Kidney capillary endothelial cell (primary cell): ENCODE measurements at places on chromosomes 4 and X.

DNA sequence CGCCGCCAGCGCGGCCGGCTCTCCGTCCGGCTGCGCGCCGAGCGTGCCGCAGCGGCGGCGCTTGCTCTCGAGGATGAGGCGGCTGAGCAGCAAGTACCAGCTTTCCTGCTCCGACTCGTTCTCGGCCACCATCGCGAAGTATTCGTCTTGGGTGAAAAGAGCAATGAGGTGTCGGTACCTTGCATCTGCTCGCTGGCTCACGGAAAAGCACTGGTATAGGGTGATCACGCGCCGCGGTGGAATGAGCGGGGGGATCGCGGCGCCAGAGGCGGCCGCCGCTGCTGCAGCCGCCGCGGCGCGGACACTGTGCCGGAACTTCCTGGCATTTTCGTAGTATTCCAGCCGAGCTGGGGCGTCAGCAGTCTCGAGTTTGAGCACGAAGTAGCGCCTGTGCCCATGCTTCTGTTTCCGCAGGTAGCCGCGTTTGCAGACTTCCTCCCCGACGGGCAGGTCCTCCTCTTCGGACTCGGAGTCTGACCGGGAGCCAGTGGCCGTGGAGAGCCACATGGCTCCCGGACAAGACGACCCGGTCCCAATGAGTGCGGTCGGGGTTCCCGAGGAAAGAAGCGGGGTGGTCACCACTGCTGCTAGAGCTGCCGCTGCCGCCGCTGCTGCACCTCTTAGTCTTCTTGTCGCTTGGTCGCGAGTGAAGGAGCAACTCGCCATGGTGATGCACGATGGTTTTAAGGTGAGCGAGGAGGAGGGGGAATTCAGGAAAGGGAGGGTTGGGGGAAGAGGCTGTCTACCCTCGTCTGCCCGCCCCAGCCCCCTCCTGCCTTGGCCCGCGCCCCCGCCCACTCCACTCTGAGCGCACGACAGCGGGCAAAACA is 469 bp downstream of the IRS4 start:
- peak; percentile 34 for DNase-seq

- DNase-seq = no peak
These were observed 179.0 kb downstream of the BEND2 start for GRCh38 chrX:18041656-18042055.

DNA sequence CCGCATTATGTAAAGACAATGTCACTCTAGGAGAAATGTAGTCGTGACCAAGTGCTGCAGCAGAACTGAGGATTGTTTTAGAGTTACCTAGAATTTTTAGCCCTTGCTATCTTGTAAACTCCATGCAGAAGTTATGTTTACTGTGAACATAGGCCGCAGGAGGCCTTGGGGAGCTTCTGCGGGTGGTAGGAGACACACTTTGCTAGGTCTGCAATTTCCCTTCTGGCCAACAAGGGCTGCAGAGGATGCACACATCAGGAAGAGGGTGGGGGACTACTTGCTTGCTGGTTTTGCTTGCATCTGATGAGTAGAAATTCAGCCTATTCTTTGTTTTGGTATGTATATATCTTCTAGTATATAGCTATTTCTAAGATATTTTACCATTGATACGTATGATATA is 23.1 kb downstream of the BANK1 start:
- no peak for DNase-seq

DNA sequence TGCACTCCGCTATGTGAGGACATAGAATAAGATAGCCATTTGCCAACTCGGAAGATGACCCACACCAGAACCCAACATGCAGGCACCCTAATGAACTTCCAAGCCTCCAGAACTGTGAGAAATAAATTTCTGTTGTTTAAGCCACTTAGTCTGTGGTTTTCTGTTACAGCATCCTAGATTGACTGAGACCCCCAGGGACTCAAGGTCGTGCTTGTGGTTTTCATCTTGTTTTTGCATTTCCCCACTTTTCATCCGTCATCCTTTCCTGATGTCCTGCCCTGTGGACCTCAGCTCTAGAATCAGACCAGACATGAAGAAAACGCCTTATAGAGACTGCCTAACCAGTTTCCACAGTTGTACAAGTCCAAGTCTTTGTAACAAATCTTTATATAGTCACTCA is 54.4 kb downstream of the MCUB start:
- DNase-seq = no peak

DNA sequence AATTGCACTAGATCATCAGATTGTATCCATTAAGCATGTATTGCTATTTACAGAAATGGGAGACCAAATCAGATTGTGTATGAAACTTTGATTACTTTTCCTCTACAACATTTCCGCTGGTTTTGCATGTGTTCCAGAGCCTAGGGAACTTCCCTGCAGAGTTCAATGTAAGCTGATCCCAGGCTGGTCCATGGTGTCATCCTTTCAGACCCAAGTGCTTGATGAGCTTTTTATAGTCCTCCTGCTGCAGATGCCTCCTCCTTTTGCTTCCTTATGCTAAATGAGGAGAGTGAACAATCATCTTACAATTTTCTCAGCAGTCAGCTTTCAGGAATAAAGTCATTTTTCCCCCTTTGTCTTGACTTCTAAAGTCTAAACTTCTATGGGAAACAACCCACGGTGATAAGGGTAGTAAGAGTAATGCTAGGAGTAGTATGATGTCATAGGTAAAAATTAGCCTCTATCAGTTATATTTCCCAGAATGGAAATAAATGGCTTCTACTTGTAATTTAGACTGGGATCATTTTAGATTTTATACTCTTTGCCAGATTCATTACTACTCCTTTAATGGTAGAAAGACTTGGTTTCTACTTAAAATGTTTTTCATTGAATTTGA is 55.1 kb upstream of the SLC4A4 start:
- no peak for DNase-seq

DNA sequence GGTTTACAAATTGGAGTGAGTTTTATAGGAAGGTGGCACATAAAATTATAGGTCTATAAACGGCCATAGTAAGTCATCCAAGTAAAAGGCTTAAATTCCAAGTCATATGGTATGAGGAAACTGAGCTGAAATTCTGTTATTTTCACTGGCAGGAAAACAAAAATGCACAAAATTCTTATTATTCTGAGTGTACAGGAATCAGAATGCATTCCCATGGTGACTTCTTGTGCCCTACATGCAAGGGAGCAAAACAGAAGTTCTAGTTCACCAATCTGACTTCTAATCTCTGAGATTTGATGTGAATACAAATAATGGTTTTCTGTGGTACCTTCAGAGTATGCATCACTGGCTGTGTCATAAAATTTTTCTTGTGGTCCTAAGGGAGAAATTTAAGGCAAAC is 102.9 kb downstream of the CLCN4 start:
- DNase-seq = no peak

DNA sequence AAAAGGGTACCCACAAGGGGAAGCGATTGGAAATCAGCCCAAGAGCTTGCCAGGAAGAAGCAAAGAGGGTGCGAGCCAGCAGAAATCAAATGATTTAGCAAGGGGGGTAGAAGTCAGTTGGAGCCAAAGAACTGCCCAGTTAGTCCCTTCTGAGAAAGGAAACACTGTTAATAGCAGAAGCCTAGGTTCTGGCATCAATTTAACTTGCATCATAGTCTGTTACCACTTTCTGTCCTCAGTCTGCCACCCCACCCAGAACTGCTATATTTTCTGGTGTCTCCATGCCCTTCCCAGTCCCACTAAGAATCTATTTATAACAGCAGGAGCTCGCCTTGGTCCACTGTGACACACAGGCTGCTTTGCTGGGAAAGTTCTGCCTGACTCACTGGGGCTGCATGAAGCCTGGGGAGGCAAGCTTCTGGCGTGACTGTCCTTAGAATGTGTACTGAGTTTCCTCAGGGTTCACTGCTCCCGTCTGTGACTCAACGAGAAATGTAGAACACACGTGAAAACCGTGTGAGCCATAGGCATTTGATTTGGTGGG is 157.8 kb upstream of the TTC29 start:
- peak; percentile 32 for DNase-seq

DNA sequence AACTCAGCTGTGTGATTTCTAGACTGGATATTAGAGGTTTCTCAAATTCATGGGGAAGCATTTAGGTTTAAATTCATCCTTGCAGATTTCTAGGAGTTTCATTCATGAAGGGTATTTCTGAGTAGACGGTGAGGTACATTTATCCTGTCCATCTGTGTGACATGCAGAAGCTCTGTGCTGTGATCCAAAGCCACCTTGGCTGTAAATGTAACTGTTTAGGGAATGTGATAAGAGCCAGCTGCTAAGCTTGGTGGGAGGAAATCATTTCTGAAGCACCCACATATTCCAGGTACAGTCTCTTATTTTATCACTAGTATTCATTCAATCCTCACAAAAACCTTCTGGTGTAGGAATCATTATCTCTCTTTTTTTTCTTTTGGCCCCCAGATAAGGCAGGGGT is 8.7 kb upstream of the DCTD start:
- no peak for DNase-seq

- peak; percentile 85 for DNase-seq
These were observed 4.6 kb downstream of the ARHGAP10 start for GRCh38 chr4:147736458-147736857.

DNA sequence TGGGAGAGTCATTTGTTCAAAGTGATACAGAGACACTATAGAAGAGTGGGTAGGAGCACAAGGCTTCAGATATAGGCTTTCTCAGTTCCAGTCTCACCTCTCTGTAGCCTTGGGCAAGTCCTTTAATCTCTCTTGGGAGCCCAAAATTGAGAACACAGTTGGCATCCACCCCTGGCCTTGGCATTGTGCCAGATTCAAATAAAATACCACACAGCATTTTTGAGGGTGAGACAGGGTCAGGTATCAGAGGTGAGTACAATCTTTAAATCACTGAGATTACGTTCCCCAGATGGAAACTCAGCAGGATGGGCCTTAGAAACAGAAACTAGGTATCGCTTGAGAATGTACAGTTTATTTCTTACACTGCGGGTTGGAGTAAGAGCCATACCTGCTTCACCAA is 25.2 kb upstream of the SMIM10L2A start:
- DNase-seq = no peak

- no peak for DNase-seq
These were observed 347.1 kb downstream of the GBA3 start for GRCh38 chr4:23039818-23040217.

GRCh38 chrX:16137416-16138107 is 14.2 kb downstream of the GRPR start:
- no peak for DNase-seq

GRCh38 chr4:6416518-6417286 is 55.7 kb downstream of the PPP2R2C start:
- DNase-seq = no peak

GRCh38 chr4:7044137-7044930 is 1.2 kb downstream of the TADA2B start:
- DNase-seq = no peak

- DNase-seq = peak; percentile 36
These were observed 146.8 kb downstream of the KLHL4 start for GRCh38 chrX:87664381-87664780.

GRCh38 chrX:9860826-9861225 is 74.6 kb downstream of the SHROOM2 start:
- no peak for DNase-seq

DNA sequence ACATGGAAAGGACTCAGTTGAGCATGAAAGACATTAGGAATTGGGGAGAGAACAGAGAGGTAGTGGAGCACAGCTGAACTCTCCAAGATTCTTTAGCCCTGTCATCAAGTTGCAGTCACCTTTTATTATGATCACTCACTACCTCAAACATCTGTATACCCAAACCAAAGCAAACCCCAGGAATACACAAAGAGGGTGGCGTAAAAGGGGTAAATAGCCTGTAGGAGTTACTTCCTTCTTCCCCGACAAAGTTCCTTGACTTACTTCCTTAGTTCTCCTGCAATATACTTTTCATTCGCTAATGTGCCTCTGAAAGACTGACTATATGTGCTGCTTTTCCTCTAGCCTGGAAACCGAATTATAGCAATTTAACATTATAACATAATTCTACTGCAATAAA is 159.9 kb downstream of the SPRY1 start:
- DNase-seq = no peak

- DNase-seq = no peak
These were observed 37.9 kb upstream of the GALNT7 start for GRCh38 chr4:173130687-173131086.

DNA sequence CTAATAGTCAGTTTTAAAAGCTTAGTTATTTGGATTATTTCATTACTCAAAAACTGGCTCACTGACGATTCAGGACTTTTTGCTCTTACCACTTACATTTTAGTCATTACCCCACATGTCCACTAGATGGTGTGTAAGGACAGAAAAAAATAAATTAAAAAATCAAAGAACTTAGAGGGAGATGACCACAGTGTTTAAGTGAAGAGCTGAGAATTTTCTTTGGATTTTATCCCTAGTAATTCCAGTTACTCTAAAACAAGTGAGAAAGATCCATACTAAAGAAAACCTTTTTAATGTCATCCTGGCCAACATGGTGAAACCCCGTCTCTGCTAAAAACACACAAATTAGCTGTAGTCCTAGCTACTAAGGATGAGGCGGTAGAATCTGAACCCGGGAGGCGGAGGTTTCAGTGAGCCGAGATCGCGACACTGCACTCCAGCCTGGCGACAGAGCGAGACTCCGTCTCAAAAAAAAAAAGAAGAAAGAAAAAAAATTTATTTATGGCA is 26.4 kb upstream of the TMPRSS11B start:
- peak; percentile 42 for DNase-seq

DNA sequence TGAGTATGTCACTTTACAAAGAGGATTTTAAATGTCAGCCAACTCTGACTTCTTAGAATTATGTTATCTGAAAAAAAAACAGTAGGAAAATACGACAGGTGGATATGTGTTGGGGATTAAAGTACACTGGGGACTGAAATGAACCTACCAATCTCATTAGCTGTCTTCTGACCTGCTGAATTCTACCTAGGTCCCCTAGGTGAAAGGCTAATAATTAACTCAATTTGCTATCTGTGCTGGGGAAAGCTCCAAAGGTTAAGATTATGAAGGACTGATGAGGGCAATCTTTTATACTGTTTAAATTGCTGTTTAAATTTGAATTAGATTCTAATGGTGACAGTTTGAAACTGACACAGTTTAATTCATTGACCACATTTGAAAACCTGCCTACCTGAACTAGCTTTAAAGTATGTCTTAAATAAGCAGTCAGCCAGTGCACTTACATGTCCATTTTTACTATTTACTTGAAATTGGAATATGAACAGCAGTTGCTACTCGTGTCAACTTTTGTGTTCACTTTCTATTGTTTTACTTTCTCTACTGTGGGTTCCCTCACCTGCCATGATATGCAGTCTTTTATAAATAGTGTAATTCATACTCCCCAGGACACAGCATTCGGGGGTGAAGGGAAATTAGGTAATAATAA is 977.3 kb downstream of the C4orf33 start:
- no peak for DNase-seq
